ENCODE measurements at places on chromosomes 7 and 10.

DNA sequence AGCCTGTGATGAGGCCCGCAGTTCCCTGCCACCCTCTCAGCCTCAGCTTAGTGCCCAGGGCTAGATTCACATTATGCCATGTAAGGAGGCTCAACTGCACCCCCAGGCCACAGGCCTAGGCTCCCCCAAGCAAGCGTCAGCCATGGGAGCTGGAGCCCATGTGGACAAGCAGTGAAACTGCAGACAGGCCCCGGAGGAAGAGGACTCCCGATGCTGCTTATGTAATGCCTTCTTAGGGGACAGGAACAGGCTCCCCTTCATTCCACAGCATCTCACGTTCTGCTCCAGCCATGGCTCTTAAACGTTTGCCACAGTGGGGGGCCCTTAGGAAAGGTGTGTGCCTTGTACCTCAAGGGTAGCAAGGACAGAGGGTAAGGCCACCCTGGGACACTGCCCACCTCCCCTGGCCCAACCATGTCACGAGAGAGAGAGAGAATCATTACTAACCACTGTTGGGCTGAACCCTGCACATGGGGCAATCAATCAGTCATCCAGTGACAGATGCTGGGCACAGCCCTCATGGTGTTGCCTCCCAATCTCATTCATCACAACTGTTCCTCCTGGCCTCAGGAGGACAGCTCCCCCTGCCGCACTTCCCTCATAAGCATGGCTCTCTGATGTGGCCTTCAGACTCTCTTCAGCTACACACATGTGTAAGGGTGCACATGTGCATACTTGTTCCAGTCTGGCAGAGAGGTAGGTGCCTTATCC lies 263.0 kb downstream of the GRID1 start:
- no peak for DNase-seq

- DNase-seq, result no peak
Observed at GRCh38 chr10:102834143-102834542, 3.1 kb downstream of the CYP17A1 start.

- DNase-seq, result peak; percentile 69
Observed at GRCh38 chr7:26307226-26307625, 15.6 kb downstream of the SNX10 start.

GRCh38 chr10:13270877-13271551 lies 28.9 kb downstream of the PHYH start:
- DNase-seq, result no peak

GRCh38 chr7:47535704-47536628 lies 45.9 kb downstream of the TNS3 start:
- DNase-seq, result no peak

DNA sequence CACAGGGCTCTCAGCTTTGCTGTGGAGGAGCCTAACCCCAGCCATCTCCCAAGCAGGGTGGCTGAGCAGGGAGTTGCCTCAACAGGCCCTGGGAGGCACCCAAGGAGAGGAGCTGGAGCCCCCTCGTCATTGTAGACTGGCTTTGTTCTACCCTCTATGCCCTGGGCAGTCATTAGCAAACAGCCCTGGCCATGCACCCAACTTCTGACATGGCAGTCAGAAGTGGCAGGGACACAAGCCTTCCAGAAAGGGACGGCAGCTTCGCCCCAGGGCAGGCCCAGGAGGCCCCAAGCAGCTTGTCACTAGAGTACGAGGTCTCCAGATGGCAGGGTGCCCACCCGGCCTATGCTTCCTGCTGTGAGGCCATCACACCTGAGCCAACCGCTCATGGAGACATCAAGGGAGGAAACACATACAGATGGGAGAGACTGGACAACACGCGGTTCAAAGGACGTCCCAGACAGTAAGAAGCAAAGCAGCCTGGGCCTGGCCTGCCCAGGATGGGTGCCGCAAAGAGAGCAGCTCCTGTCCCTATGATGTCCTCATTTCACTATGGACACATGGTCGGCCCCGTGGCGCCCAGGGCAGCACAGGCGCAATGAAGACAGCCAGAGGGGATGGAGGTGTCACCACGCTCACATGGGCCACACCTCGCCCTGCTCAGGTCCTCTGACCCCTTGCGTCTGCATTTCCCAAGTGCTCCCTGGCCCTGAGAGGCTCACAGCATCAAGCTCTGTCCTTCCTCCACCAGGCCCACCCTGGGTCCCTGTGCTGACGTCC lies 190.9 kb upstream of the CXCL12 start:
- no peak for DNase-seq

DNA sequence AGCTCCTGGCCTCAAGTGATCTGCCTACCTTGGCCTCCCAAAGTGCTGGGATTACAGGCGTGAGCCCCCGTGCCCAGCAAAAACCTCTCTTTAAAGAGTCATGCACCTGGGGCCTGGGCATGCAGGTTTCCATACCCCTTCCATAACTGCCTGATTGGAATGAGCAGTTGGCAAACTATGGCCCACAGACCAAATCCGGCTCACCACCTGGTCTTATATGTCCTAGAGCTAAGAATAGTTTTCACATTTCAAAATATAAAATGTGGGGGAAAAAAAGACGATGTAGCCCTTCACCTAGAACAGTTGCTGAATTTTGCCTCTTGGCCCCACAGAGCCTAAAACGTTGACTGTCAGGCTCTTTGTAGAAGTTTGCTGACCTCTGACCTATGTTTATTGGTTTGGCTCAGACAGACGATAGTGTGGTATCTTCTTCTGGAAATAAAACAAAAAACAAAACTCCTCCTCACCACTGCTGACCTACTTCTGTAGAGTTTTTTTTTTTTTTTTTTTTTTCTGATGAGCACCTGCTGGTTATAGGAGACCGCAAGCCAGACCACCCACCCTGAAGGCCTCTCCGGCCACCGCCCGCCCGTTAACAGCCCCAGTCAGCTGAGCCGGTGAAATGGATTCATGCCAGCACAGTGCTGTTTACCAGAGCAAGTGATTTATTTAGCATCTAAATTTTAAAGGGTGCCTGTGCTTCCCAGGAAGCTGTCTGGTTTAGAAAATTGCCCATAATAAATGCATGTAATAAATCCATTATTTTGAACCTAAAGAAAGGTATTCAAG lies 33.5 kb upstream of the SFRP5 start:
- DNase-seq, result no peak

- no peak for DNase-seq
Observed at GRCh38 chr10:77451886-77452285, 185.7 kb downstream of the KCNMA1 start.

DNA sequence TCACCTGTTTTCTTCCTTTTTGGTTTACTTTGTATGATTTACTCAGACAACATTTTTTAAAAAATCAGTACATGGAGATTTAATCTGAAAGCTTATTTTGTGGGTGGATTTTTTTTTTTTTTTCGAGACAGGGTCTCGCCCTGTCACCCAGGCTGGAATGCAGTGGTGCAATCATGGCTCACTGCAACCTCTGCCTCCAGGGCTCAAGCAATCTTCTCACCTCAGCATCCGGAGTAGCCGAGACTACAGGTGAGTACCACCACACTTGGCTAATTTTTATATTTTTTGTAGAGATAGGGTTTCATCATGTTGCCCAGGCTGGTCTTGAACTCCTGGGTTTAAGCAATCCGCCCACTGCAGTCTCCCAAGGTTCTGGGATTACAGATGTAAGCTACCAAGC lies 2.5 kb downstream of the GSTO1 start:
- no peak for DNase-seq

DNA sequence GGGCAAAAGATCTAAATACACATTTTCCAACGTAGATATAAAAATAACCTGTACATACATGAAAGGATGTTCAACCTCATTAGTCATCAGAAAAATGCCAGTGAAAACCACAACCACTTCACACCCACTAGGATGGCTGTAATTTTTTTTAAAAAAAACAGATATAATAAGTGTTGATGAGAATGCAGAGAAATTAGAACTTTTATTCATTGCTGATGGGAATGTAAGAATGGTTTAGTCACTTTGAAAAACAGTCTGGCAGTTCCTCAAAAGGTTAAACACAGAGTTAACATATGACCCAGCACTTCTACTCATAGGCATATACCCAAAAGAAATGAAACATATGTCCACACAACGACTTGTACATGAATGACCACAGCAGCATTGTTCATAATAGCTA lies 32.3 kb upstream of the PRKCQ start:
- no peak for DNase-seq

GRCh38 chr7:37068902-37069301 lies 344.6 kb upstream of the AOAH start:
- no peak for DNase-seq

- DNase-seq, result peak; percentile 51
Observed at GRCh38 chr7:36301914-36302771, 87.5 kb upstream of the ANLN start.

- DNase-seq, result no peak
Observed at GRCh38 chr7:51635775-51636174, 319.2 kb upstream of the COBL start.

DNA sequence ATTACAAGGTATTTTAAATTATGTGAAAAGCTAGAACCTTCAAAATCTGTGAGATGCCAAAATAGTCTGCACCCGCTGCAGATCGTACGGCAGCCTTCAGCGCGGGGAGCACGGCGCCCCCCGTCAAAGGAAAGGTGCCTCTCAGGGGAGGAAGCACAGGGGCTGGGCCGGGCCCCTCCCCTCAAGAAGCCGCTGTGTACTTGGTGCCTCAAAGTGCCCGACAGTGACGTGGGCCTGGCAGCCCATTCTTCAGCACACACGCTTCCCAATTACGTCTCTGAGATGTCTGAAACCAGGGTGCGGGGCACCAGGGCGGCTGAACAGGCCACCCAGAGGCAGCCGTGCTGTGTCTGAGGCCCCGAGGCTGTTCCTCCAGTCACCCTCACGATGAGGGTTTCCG lies 116.1 kb downstream of the INPP5A start:
- DNase-seq, result no peak

DNA sequence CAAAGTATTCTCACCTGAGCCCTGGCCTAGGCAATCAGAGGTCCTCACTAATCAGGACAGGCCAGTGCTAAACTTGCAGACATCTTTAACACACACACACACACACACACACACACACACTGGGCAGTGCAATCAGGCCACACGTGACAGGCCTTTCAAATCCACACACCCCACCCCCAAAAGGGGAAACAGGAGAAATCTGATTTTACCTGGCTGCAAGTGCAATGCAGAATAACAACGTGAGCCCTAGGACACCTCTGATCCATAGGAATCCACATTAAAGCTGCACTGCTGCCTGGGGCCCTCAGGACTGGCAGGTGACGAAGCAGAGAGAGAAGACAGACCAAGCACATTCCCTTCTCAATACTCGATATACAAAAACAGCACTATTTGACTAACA lies 218.9 kb downstream of the FAM107B start:
- DNase-seq, result no peak

GRCh38 chr10:93762979-93763391 lies 5.2 kb downstream of the LGI1 start:
- DNase-seq, result no peak

DNA sequence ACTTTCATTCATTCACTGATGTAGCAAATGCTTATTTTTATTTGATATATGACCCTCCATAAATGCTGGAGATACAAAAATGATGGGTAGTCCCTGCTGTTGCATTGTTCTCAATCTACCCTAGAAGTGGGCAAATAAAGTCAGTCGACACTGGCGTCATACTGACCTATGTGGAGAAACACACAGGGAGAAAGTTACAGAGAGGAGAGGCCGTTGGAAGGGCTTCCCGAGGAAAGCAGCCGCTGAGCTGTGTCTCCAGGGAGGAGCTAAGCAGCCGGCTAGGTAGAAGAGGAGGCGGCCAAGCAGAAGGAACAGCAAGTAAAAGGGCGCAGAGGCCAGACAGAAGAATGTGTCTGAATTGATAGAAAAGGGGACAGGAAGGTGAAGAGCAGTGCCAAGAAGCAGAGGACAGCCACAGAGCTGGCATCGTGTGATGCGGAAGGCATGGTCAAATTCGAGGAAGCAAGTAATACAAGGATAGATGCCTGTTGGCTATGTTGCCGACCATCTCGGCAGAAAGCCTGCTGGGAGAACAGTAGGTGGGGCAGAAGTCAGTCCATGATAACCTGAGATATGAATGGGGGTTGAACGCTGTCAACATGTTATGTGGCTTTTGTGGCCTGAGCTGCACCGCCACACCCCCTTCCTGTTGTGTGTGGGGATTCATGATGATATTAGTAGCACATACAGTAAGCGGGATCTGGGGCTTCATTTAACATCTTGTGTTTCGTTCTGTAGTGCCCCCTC lies 25.9 kb downstream of the ST8SIA6 start:
- no peak for DNase-seq

GRCh38 chr10:107671960-107672359 lies 507.5 kb upstream of the SORCS1 start:
- no peak for DNase-seq

DNA sequence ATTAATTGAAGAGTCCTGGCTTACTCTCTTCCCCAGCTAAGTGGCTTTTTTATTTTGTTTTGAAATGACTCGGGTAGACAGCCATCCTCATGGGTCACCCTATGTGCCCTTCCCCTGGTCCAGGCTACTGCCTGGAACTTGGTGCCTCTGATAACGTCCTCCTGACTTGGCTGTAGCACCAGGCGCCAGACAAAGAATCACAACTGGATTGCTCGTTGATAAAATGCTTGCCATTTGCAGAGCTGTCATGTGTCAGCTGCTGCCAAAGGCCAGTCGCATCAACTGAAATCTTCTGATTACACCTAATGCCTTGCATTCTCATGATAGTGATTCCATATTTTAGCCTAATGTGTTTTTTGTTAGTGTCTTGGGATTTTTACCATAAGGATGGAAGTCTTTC lies 27.4 kb upstream of the ABLIM1 start:
- no peak for DNase-seq

DNA sequence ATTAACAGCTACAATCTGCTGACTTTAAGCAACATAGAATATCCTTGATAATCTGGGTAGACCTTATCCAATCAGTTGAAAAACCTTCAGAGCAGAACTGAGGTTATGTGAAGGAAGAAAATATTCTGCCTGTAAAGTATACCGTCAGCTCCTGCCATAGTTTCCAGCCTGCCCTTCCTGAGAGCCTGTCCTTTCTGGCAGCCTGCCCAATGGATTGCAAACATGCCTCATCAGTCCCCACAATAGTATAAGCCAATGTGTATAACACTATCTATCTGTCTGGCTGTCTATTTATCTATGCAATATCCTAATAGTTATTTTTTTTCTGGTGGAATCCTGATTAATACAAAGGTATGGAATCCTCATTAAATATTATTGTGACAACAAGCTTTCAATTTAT lies 489.2 kb upstream of the KCND2 start:
- DNase-seq, result no peak

DNA sequence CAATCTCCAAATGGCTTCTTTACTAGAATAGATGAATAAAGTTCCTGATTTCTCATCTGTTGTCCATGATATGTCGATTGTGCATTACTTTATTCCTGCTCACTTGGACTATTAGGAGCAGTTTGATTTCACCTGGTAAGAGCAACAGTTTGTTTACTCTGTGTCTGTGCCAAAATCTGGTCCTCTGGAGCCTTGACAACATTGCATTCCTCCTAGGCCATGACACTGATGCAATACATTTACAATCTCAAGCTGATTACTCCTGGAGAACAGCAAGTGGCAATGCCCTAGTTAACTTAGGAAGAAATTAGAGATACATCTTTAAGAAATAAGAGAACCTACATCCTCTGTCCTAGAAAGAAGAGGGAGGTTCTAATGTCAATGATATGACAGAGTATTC lies 71.8 kb downstream of the SGCE start:
- no peak for DNase-seq
